HEK293T (cell line): ENCODE measurements at places on chromosomes 13 and 19.

DNA sequence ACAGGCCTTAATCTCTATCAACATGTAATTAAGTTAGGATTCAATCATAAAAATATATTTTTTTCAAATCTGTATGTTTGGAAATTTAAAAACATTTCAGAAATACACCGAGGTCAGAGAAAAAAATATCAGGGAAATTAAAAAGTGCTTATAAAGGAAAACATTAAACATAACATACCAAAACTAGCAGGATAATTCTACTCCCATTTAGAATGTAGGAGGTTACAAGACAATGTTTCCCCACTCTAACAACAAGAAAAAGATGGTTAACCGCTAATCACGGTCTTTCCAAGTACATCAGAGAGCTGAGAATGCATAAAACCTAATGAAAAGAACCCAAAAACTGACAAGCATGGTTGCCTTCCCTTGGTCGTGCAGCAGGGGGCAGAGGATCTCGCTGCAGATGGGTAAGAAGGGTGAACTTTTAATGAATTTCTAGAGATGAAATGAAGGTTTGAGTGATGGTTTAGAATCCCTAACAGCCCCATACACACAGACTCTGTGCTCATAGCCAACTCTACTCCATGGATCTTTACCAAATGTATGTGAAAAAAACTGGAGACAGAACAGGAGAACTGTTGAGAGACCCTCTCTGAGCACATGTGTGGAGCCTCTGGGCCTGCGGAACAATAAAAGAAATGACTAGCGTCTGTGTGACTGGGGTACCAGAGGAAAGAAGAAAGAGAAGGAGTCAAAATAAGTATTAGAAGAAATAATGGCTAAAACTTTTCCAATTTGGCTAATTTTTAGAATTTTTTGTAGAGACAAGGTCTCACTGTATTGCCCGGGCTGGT, 51.3 kb upstream of the LSM14A start:
- DNase-seq, result peak; percentile 61

GRCh38 chr13:25819856-25820530, 231.8 kb downstream of the SHISA2 start:
- no peak for DNase-seq

- DNase-seq, result no peak
Measured at GRCh38 chr13:94112227-94112626, 367.3 kb downstream of the DCT start.

DNA sequence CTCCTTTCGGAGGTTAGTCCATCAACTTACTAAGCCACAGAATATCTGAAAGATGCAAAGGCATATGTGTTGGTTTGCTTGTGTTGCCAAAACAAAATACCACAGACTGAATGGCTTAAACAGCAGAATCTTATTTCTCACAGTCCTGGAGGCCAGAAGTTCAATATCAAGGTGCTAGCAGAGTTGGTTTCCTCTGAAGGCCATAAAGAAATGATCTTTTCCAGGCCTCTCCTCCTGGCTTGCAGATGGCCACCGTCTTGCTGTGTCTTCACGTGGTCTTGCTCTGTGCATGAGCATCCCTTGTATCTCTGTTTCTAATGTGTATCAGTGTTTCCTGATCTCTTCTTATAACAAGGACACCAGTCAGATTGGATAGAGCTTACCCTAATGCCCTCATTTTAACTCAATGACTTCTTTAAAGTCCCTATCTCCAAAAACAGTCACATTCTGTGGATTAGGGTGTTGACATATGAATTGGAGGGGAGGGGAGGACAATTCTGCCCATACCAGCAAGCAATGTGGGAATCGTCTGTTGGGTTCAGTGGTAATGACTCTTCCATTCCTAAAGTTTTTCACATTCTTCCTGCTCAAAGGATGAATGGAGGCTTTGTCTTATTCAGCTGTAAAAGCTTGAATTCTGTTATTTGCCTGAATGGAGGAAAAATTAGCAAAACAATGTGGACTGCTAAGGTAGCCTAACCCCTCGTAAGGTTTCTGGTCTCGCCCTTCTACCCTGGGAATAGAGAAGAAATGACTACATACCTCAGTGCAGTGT, 715.7 kb downstream of the DIAPH3 start:
- no peak for DNase-seq

DNA sequence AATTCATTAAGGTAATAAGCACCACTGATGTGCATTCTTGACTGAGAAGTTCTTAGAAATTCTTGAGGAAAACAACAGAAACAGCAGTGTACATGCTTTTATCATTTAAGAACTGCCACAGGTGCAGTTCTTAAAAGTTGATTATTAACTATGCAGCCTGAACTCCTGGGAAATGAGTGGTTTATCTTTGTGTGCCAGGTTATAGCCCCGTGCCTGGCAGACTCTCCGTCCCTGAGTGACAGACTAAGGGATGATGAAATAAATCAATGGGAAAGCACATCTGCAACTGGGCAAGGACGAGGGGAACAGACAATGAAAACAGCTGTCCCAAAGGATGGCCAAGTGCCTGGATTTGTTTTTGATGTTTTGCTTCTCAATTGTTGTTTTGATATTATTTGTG, 84.4 kb upstream of the SPATA13 start:
- no peak for DNase-seq

GRCh38 chr19:7257148-7258040, 36.8 kb downstream of the INSR start:
- peak; percentile 33 for DNase-seq

DNA sequence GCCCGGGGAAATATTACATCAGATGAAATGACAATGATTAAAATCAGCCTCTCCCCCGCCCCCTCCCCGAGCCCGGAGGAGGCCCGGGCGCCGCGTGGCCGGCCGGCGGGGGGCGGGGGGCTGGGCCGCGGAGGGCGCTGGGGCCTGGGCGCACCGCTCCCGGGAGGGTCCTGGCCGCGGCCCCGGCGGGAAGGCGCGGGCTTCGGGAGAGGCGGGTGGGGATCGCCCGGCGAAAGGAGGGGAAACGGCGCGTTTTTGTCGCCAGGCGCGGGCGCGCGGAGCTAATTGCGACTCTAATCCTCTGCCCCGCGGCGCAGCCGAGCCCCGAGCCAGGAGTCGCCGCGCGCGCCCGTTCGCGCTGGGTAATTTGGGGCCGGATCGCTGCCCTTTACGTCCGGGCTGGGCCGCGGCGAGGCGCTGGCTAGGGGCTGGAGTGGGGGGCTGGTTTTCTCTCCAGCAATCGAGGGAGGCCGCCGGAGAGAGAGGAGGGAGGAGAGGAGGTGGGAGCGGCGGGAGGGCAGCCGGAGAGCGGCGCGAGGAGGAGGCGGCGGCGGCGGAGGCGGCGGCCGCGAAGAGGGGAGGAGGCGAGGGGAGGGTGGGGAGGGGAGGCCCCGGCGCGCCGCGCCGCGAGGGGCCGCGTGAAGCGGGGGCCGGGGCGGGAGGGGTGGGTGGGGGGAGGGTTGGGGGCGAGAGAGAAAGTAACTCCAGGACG, at the start of gene KCTD15:
Gene KCTD15 (plus strand): TSS at position 707 of the 712 bp plus-strand sequence. CDS start 3,585 bp downstream, outside the sequence.
- no peak for DNase-seq

- DNase-seq, result no peak
Measured at GRCh38 chr19:35459414-35460082, 11.5 kb downstream of the FFAR2 start.

- no peak for DNase-seq
Measured at GRCh38 chr13:66965181-66965580, 265.0 kb downstream of the PCDH9 start.

DNA sequence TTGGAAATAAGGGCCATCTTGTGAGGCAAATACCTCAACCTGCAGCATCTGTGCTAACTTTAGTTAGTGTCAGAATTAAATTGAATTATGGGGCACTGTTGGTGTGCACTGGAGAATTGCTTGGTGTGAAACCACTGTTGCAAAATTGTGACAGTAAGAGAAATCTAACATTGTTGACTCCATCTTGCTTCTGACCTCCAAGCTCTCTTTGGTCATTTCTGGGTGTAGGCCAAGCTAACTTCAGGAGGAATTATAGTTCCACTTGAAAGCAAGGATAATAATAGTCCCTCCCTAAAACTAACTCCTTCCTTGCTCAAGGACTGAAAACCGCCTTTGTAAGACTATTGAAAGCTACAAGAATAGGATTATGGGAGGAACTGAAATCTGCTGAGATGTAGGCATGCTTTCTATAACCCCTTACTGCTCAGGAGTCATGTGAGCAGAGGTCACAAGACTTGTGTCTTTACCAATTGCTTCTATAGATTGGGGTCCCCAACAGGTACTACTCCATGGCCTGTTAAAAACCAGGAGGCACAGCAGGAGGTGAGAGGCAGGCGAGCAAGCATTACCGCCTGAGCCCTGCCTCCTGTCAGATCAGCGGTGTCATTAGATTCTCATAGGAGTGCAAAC, 24.9 kb upstream of the GAS6 start:
- no peak for DNase-seq

DNA sequence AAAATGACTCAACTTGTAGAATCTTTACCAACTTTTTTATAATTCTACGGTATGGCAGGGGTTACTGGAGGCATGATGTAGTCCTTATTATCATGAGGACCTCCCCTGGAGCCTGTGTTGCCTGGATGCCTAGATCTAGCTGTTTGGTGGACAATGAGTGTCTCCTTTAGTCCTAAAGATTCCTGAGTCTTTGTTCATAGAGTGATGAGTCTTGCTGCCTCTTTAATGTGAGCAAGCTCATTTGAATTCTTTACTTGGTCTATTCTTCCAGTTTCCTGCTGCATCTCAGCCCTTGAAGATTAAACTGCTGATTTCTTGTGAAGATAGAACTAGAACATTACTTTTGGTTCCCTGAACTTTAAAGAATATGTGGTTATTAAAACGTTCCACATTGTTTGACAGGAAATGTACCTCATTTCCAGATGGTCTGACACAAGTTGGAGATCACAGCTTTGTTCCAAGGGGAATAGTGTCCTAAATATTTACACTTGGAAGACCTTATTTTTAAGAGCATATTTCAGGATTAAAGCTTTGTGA, 51.9 kb downstream of the SLAIN1 start:
- no peak for DNase-seq

DNA sequence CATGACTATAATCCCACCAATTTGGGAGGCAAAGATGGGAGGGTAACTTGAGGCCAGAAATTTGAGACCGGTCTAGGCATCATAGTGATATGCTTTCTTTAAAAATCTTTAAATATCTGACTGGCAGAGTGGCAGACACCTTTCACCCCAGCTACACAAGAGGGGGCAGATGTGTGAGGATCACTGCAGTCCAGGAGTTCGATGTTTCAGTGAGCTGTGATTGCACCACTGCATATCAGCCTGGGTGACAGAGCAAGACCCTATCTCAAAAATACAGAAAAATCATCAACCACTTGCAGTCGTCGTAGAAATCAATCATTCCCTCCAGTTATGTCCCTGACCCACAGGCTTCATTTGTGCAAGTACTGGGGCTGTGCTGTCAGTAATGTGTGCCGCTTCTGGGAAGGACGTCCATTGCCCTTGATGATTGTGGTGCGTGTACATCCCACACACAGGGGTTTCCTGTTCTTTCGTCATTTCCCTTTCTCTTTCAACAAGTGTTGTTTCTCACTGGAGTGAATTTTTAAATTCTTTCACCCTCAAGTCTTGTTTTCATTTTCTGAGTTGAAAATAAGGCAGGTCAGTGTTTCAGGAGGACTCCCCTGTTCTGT, 1.4 kb downstream of the LGALS14 start:
- DNase-seq, result no peak

DNA sequence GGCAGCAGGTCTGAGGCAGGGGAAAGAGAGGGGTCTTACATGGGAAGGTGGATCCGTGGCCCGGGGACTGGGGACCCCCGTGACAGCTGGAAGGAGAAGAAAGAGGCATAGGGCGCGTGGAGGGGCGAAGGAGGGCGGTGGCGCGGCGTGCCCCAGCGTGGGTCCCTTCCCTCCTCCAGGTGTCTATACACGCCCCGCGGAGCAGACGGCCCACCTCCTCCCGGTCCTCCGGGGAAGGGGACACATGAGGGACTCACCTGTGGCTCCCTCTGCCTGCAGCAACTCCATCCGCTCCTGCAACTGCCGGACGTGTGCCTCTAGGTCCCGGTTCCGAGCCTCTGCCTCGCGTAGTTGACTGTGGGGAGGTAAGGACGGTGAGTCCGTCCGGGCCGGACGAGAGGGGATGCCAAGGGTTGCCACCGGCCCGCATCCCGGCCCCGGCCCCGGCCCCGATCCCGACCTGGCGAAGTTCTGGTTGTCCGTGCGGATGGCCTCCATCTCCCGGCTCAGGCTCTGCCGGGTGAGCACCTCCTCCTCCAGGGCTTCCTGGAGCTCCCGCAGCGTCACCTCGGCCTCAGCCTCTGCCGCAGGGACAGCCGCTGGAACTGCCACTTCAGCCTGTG, 2.4 kb upstream of the SIX5 start:
- DNase-seq, result no peak

- DNase-seq, result no peak
Measured at GRCh38 chr13:66508153-66508909, 721.8 kb downstream of the PCDH9 start.

DNA sequence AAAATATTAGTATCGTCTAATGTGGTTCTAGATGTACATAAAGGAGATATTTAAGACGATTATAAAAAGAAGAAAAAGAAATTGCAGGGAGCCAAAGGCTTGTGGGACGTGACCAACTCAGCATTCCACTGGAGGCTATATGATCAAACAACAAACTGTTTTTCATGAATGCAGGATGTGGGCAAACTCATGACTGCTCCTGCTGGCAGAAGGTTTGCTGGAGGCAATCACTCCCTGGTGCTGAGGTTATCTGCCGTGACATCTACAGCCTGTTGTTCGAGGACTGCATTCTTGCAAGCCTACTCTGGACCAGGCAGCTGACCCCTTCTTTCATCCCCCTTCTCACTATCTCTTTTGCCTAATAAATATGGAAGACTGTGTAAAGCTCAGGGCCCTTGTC, 518.1 kb downstream of the UQCRFS1 start:
- DNase-seq, result no peak

DNA sequence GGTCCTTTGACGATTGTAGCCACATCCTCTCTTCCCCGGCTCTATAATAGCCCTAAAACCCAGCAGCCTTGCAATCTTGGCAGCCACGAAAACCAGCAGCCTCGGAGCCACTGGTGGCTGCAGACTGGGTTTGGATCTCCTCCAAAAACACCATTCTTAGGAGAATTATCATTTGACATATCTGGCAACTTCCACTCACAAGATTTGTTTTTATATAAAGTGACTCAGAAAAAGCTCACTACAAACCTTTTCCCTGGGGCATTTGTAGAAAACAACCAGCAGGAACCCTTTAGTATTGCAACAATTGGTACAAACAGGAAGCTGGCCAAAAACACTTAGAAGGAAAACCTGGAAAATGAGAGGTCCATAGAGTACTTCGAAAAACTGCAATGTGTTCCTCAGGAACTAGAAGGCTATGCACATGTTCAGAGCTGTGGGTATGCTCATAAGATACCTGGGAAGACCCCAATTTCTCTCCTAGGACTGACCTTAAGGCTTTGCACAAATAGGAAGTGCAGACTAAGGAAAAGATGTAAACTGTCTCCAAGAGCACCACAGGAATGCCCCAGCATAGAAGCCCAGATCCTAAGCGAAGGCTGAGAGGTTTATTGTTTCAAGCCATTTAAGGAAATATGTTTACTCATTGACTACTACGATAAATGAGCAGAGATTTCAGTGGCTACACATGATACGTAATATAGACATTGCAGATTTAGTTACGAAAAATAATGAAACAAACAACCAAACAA, 71.2 kb downstream of the MYO16 start:
- no peak for DNase-seq

DNA sequence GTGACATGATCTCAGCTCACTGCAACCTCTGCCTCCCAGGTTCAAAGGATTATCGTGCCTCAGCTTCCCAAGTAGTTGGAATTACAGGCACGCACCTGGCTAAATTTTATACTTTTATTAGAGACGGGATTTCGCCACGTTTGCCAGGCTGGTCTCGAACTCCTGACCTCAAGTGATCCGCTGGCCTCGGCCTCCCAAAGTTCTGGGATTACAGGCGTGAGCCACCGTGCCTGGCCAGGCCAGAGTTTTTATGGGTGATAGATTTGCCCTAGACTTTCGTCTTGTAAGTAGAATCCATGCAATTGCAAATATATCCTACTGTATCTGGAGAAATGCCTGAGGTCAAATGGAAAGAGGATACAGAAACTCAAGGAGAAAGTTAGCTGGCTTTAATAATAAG, 819.9 kb upstream of the SLITRK1 start:
- DNase-seq, result no peak
